Neuronal stem cell (in vitro differentiated cells): ENCODE measurements at places on chromosomes 4 and X.

DNA sequence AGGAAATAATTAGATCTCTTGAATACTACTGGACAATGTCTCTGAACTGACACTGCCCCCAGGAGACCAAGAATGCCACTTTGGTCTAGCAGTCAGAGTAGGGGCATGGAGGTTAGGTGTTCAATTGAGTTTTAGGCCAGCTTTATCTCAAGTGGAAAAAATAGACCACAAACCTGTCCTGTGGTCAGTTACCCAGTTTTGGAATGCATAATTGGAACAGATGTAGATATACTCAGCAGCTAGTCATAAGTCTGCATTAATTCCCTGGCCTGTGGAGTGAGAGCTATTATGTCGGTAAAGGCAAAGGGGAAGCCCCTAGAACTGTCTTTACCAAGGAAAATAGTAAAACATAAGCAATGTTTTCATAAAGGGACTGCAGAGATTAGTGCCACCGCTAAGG, 587.7 kb downstream of the GLUD2 start:
- no peak for DNase-seq

DNA sequence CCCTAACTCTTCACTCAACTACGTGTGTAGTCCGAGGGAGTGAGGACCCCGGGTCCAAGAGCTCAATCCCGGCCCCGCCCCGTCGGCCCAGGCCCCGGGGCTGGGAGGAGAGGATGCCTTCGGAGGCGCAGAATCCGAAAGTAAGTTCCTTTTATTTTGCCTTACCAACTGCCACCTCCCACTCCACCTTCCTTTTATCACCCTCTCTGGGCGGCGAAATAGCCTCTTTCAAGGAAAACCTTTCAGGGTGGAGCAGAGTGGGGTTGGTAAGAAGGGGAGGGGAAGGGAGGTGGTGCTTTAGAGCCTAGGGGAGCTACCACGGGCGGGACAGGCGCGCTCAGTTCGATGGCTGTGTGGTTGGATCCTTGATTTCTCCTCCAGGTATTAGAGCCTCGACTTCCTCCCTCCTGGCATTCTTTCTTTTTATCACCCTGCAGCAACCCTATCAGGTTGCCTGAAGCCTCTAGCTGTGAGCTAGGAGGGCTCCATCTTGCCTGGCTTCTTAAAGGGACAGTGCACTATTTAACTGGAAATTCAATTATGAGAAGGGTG, 191.2 kb downstream of the RRAGB start:
- DNase-seq, result peak; percentile 3

GRCh38 chrX:47166126-47166525, 21.1 kb downstream of the RBM10 start:
- DNase-seq, result no peak

GRCh38 chr4:141390571-141390970, 169.9 kb downstream of the ZNF330 start:
- no peak for DNase-seq

- DNase-seq, result no peak
Observed at GRCh38 chr4:90769251-90769650, 642.1 kb downstream of the CCSER1 start.

DNA sequence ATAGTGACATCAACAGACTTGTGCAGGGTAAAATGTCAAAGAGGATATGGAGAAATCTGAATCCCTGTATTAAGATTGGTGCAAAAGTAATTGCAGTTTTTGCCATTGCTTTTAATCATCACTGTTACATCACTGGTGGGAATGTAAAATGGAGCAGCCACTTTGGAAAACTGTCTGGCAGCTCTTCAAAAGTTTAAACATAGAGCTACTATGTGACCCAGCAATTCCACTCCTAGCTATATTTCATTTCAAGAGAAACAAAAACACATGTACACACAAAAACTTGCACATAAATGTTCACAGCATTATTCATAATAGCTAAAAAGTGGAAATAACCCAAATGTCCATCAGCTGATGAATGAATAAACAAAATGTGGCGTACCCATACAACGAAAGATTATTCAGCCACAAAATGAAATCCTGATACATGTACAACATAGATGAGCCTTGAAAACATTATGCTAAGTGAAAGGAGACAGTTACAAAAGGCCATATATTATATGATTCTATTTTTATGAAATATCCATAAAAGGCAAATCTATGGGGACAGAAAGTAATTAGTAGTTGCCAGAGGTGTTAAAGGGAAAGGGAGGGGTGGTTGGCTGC, 106.4 kb downstream of the AMELX start:
- no peak for DNase-seq

GRCh38 chr4:186318481-186318880, 52.5 kb downstream of the F11 start:
- no peak for DNase-seq

- DNase-seq, result no peak
Observed at GRCh38 chr4:80134936-80135701, 62.1 kb upstream of the ANTXR2 start.

GRCh38 chrX:99522450-99522849, 887.6 kb downstream of the PCDH19 start:
- DNase-seq, result no peak

- no peak for DNase-seq
Observed at GRCh38 chr4:110188113-110188512, 10.3 kb downstream of the ELOVL6 start.

DNA sequence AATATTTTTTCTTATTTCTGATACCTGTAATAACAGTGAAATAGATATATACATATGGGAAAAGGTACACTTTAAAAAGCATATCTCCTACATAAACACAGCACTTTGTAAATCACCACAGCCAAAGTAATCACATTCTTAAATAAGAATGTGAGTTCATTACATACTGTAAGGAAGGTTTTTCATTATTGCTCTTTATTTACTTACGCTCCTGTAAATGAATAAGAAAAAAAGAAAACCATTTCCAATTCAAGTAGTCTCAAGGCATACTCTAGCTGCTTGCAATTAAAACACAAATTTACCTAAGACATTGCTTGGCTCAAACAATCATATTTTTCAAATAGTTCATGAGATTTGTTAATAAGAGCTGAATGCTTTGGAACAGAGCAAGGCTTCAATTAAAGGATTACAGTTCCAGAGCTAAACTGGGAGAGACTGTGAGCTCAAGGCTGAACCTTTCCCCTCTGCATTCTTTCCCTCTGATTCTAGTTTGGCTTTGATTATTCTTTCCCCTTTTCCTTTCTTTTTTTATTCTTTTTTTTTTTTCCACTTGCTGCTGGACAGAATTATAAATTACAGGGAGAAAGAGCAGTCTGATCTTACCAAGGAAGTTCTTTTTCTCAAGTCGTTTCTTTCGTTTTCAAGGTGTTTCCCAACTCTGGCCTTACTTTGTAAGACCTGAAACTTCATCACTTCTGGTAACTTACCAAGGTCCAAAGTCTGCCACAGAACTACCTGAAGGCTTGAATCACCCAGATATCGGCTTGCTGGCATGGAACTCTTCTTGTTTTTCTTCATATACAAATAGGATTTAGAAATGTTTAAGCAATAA, 278.3 kb downstream of the INPP4B start:
- DNase-seq, result peak; percentile 11

GRCh38 chr4:98659741-98660462, 1.5 kb upstream of the TSPAN5 start:
- DNase-seq, result no peak

DNA sequence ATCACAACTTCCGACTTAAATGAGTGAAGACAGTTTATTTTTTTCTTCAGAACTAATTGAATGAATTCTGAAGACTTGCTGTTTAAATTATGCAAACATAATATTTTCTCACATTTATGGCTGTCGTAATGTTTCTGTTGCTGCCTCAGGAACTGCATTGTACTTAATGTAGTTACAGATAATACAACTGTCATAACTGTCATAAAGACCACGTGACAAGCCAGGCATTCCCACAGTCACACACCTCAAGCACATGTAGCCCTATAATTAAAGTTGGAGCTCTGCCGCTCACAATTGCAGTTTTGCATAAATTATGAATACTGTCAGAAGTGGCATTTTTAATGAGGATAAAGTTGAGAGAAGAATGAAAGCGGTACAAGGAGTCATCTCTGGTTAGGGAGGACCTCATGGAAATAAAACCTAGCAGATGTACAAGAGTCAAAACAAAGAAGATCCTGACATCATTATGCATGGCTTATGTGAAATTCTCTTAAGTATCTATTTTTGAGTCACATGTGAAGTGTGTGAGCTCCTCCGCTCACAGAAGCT, 38.5 kb upstream of the GALNTL6 start:
- no peak for DNase-seq

DNA sequence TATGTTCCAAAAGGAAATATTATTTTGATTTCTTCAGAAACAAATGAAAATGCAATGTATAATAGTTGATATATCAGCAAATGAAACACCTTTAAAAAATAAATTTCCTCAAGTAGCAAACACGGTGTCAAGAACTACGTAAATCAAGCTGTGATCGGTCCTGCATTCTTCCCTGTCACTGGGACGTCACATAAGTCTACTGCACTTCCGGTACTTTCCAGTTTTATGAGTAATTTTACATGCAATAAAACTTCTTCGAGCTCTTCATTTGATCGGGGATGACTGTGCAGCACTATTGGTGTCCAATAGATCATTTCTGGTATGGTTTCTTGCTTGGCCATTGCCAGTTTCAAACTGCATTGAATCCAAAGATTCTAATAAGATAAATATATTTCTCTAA, 114.0 kb upstream of the VEGFC start:
- DNase-seq, result no peak

GRCh38 chr4:57114973-57115372, 4.8 kb upstream of the IGFBP7 start:
- DNase-seq, result no peak

DNA sequence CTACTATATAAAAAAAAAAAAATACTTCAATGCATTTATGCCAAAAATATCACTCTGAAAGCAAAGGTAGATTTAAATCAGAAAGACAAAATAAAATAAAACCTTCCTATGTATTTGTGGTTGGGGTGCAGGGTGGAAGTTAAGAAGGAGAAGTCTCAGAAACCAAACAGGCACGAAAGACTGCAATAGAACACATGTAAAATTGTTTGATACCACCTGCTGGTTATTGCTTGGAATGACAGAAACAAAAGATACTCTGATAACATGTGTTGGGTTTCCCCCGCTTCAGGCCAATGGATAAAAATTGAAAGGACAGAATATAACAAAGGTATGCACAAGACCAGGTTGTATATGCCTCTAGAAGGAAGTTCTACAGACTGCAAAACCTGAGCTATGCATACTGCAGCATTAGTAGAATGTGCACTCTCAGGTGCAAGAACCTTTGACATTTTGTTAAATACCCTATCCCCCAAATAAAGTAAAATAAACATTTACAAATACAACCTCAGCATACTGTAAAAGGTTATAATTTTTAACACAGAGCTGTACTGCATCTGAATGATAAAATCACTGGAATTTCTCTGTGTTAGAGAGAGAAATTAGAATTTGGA, 118.8 kb downstream of the GABRA2 start:
- no peak for DNase-seq

GRCh38 chrX:19627533-19627932, 112.2 kb upstream of the MAP3K15 start:
- DNase-seq, result no peak

DNA sequence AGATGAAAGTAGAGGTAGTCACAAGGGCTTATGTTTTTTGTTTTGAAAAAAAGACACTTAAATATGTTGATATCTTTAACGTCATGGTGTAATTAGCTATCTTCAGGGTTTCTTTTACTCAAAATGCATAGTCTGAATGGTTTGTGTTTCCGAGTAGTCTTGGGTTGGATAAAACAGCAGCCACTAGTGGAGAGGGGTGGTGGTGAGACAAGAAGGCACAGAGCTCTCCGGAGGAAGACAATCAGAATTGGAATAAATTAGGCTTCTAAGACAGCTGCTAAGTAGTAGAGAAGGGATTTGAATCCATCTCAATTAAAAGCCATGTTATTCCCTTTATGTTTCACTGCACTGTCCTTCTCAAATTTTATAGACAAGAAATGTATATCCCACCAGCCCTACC, 240.4 kb upstream of the VEGFC start:
- DNase-seq, result no peak

- no peak for DNase-seq
Observed at GRCh38 chr4:14338585-14339265, 663.6 kb upstream of the CPEB2 start.

DNA sequence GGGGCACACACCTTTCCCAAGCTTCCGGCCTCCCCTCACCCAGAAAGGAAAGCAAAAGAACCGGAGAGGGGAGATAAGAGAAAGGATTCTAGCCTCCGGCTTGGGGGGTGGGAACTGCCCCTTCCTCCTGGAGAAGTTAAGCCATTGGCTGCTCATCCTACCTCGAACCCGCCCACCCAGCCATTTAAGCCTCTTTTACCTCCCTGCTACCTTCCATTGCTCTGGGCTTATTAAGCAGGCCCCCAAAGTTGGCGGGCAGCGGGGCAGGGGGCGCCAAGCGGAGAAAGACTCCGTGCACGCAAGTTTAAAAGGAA, 2.3 kb downstream of the MAML3 start:
- DNase-seq, result no peak

- no peak for DNase-seq
Observed at GRCh38 chr4:95272036-95272435, 276.7 kb downstream of the UNC5C start.

DNA sequence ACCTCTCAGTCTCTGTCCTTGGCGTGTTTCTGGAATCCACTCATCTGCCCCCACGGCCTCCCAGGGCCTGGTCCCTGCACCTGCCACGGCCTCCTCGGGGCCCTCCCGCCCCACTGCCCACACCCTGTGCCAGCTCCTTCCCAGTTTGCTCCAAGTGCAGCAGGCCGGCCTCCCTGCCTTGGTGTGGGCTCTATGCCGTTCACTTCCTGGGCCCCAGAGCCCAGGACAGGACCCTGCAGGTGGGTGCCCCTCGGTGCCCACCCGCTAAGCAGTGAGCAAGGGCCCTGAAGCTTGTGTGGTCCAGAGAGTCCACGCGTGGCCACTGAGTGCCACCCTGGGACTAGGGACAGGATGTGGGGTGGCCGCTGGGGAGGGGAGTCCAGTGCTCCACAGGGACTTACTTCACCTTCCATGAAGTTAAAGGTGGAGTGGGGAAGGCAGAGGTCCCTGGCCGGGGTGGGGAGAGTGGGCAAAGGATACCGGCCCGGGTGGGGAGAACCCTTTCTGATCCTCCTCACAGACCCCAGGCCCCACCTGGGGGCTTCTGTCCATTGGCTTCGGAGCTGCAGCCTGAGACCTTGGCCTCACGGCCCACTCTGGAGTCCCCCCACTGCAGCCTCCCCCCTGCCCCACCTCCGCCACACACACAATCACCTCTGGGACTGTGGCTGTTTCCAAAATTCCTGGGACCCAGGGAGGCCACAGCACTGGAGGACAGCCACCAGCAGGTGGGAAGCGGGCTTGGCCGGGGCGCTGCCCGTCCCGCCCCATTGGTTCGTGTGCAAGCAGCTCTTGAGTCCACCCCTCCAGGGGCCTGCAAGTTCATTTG, 60.0 kb upstream of the NKX1-1 start:
- DNase-seq, result no peak

DNA sequence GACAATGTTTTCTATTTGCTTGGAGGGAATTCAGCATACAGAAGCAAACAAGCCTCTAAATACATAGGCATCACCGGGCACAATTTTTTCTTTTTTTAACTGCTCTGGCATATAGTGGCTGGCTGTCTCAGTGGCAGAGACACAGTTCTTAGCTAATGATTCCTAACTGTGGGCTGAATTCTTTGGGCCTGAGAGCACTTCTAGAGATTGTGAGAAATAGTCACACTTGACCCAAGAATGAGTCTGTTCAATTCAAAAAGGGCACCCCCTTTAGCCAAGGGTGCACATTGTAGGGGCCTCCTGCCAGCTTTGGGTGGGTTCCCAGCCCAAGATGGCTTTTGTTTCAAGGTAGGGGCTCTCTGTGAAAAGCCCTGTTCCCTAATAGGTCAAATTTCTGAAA, 345.7 kb downstream of the ARHGAP10 start:
- no peak for DNase-seq
